ENCODE measurements at places on chromosomes 6 and 20.

GRCh38 chr6:96156425-96156824, 140.7 kb downstream of the FUT9 start:
- no peak for DNase-seq

DNA sequence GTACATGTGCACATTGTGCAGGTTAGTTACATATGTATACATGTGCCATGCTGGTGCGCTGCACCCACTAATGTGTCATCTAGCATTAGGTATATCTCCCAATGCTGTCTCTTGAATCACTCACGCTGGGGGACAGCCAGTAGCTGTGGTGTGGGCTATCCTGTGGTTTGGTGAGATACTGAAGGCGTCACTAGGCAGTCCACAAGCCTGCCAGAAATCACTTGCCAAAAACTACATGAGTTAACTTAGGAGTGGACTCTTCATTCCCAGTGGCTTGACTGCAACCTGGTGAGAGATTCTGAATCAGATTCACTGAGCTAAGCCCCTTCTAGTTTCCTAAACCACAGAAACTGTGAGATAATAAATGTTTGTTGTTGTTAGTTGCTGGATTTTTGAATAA, 191.3 kb downstream of the TSHZ2 start:
- DNase-seq, result no peak

DNA sequence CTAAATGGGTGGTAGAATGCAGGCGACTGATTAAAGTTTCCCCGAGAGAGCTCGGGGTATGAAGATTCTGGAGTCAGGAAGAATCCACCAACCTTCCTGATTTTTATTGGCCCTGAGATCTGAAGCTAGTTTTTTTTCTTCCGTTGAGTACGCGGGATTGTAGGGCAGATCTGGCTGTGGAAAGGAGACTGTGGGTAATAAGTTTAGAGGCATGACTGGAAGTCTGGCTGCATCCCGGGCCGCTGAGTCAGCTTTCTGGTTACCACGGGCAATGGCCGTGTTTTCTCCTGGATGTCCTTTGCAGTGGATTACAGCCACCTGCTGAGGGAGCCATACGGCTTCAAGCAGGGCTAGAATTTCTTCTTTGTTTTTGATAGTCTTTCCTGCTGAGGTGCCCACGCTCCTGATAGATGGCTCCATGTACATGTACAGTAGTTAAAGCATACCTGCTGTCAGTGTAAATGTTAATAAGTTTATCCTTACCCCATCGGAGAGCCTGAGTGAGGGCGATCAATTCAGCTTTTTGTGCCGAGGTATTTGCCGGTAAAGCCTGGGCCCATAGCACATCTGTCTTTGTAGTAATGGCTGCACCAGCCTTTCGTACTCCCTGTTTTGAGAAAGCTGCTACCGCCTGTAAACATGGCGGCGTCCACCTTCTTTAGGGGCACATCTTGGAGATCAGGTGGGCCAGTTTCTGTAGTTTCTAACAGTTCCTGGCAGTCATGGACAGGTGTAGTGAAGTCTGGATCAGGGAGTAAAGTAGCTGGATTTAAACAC, 154.0 kb downstream of the TRIM27 start:
- no peak for DNase-seq

- DNase-seq, result no peak
These were observed 15.6 kb upstream of the ZFP64 start for GRCh38 chr20:52207020-52207810.

All from neuronal stem cell (in vitro differentiated cells).